ENCODE measurements at places on chromosomes 4 and X.
A peak's percentile ranks its signal among the peaks of the same experiment; 100 is the strongest.

- no peak for DNase-seq
These were observed 10.1 kb downstream of the NKX1-1 start for GRCh38 chr4:1395941-1396805.

GRCh38 chr4:56123051-56123450, 174.3 kb downstream of the CEP135 start:
- DNase-seq: no peak

GRCh38 chr4:8157496-8157895, 1.1 kb downstream of the ABLIM2 start:
- DNase-seq: no peak

DNA sequence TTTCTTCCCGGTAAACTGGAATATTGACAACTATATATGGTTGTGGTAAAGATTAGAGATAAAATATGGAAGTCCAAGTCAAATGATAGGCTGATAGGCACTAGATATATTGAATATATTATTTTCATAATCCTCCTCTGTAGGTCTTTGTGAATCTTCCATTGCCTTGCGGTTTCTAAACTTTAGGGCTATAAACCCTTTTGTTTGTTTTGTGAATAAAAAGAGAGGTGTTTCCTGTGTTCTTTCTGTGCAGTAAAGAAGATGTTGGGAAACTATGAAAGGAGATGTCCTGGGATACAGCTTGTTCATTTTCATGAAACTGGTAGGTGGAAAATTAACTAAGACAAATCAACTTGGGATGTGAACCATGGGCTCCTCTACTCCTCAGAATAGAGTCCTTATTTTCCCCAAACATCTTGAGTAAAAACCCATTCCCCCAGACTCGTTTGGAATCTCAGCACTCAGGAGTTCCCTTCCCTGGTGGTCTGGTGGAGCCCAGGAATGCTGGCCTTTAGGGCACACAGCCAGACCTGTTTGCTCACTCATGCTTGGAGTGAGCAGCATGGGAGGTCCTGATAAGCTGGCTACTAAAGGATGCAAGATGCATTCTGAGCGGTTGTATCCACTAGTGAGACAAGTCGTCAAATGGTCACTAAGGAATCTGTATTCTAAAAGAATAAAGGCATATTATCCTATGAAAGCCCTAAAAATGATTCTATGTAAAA, 22.2 kb downstream of the PRDM8 start:
- no peak for DNase-seq

GRCh38 chrX:107135965-107136307, 17.3 kb upstream of the RBM41 start:
- DNase-seq: no peak

- peak; percentile 69 for DNase-seq
These were observed 43.7 kb upstream of the TMSB15B start for GRCh38 chrX:103918571-103919269.

GRCh38 chrX:13826770-13827169, 9.9 kb upstream of the GPM6B start:
- DNase-seq: no peak

- DNase-seq: peak; percentile 43
These were observed 13.3 kb upstream of the UBA6 start for GRCh38 chr4:67714248-67714583.

GRCh38 chrX:70444326-70444945, at the start of gene DLG3:
DLG3 (plus strand) TSS chrX:70444835; CDS start chrX:70445202, 367 bp downstream.
- no peak for DNase-seq

Data from GM13976 (cell line).